ENCODE measurements at places on chromosomes 6 and 20.
A peak's percentile ranks its signal among the peaks of the same experiment; 100 is the strongest.

- no peak for DNase-seq
These were observed 50.0 kb downstream of the IL20RA start for GRCh38 chr6:136994782-136995181.

GRCh38 chr6:86331919-86332318, 605.4 kb upstream of the HTR1E start:
- no peak for DNase-seq

DNA sequence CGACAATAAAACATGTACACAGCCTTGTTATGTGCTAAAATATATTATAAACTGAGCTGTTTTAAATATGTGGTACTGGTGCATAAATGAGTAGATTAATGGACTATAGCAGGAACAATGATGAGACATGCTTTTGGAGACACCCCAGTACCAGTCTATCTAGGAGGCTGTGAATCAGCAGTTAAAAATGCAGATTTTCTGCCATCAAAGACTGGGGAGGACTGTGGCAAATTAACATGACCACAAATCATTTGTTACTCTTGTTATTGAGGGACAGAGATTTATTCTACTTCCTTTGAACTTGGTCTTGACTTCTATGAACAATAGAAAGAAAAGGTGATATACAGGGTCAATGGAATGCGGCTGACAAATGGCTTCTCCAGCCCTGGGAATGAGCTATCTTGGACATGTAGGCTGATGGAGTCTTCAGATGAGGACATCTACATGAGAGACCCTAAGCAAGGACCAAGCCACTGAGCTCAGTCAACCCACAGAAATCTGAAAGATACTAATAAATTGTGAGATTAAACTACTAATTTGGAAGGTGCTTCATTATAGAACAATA, 551.7 kb upstream of the GJE1 start:
- peak; percentile 42 for DNase-seq

GRCh38 chr20:46336735-46337134, 28.4 kb upstream of the CDH22 start:
- DNase-seq, result no peak

DNA sequence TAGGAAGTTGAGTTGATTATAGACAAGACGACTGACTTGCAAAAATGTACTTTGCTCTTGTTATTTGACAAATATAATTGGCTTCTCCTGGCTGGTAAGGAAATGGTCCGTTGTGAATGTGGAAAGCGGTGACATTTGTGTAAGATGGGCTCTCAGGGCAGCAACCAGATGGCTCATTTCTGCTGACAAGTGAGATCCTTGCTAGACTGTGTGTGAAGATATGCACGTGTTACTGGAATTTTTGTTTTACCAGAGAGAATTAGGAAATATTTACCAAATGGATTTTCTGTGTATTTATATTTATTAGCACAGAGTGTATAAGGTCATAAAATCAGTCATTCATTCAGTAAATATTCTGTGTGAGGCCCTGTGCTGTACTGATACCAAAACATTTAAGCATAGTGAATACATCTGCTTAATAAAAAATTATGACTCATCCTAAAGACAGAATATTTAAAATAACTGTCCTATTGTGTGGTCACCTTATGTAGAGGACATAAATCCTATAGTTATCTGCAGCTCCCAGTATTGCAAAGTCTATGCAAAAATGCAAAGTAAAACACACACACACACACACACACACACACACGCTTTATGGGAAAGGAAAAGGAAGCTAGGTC, 109.9 kb upstream of the ASF1A start:
- DNase-seq, result no peak

GRCh38 chr6:14089224-14089623, 28.3 kb upstream of the CD83 start:
- DNase-seq, result no peak

GRCh38 chr6:34523441-34524206, 32.5 kb downstream of the SPDEF start:
- DNase-seq, result no peak

DNA sequence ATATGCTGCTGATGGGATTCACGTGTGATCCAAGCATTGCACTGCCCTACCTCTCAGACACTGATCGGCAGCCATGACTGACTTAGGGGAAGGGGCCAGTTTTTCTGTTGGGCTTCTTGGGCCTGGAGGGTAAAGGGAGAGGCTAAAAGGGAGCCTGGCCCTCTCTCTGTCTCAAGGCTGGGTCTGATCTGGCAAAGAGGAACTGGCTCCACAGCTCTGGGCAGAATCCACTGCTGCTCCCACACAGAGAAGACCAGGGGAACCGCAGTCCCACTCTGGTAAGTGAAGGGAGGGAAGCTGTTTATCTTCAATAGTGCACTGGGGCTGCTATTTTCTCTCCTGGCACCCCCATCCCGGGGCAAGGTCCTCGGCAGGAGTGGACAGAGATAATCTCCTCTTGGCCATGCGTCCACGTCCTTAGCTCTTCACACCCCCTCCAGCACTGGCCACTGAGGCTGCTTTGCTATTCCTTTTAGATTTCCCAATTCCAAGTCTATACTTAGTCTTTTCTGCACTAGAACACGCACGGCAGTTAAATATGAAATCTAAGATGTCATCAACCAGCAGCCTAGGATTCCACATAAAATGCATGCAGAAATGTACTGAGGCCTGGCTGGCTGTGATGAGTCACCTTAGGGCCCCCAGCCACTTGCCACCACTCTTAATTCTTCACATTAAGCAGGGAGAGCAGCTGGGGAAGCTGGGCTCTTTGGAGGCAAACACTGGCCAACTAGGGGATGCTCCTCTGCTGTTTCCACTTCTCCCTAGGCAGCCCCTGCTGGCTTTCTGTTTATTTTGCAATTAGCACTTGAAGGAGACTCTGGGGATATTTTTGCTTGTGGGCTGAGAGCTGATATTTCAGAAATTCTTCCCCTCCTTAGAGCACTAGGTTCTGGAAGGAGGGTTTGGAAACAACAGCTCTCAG, 87.8 kb upstream of the ARMC2 start:
- DNase-seq, result no peak

DNA sequence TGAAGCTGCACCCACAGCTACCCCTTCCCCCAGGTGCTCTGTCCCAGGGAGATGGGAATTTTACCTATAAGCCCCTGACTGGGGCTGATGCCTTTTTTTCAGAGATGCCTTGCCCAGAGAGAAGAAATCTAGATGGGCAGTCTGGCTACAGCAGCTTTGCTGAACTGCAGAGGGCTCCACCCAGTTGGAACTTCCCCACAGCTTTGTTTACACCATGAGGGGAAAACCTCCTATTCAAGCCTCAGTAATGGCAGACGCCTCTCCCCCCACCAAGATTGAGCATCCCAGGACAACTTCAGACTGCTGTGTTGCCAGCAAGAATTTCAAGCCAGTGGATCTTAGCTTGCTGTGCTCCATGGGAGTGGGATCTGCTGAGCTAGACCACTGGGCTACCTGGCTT, 122.6 kb upstream of the MOCS1 start:
- DNase-seq, result no peak

- no peak for DNase-seq
These were observed 4.8 kb downstream of the CDC25B start for GRCh38 chr20:3800878-3801260.

- DNase-seq, result no peak
These were observed at the start of gene FGD2 for GRCh38 chr6:37005061-37005810. Gene FGD2, plus strand, starts transcription at chr6:37005655. Its CDS starts 163 bp downstream, at chr6:37005818.

- DNase-seq, result no peak
These were observed 688.4 kb downstream of the HTR1B start for GRCh38 chr6:76774781-76775384.

GRCh38 chr6:120211955-120212792, 862.6 kb upstream of the MAN1A1 start:
- DNase-seq, result no peak

- DNase-seq, result peak; percentile 39
These were observed 827 bp downstream of the E2F3 start for GRCh38 chr6:20402342-20403069.

DNA sequence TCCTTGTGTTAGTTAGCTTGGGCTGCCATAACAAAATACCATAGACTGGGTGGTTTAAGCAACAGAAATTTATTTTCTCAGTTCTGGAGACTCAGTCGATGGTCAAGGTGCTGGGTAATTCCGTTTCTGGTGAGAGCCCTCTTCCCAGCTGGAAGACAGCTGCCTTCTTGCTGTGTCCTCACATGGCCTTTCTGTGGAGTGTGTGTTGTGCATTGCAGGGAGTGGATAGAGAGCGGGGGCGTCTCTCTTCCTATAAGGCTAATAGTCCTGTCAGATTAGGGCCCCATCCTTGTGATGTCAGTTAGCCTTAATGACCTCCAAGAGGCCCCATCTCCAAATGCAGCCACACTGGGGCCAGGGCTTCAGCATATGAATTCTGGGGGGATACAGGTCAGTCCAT, 19.2 kb downstream of the CHMP4B start:
- DNase-seq, result no peak

DNA sequence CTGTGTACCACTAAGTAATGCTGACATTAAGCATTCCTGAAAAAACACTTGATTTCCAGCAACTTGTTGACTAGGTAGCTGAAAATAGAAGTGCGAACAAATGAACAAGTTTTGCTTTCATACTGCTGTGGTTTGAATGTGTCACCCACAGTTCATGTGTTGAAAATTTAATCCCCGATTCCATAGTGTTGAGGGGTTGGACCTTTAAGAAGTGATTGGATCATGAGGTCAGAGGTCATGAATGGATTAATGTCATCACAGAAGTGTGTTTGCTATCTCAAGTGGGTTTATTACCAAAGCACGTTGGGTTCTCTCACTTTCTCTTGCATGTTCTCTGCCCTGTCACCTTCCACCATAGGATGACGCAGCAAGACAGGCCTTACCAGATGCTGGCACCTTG, 568.5 kb downstream of the UTRN start:
- DNase-seq, result no peak

DNA sequence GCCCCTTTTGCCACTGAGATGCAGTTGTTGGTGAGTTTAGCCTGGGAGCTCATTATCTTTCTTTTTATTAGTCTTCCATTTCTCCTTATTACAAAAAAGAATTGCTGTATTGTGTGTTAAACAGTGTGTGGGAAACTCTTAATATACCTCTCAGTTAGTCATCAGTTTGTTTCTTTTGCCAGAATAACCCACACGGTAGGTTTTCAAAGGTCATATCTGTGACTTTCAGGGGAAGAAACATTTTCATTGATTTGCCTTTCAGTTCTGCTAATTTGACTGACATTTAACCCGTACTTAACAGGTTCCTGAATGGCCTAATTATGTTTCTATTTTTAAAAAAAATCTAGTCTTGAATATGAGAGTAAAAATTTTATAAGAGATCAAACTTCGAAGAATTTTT, 145.3 kb downstream of the KHDC1L start:
- no peak for DNase-seq

DNA sequence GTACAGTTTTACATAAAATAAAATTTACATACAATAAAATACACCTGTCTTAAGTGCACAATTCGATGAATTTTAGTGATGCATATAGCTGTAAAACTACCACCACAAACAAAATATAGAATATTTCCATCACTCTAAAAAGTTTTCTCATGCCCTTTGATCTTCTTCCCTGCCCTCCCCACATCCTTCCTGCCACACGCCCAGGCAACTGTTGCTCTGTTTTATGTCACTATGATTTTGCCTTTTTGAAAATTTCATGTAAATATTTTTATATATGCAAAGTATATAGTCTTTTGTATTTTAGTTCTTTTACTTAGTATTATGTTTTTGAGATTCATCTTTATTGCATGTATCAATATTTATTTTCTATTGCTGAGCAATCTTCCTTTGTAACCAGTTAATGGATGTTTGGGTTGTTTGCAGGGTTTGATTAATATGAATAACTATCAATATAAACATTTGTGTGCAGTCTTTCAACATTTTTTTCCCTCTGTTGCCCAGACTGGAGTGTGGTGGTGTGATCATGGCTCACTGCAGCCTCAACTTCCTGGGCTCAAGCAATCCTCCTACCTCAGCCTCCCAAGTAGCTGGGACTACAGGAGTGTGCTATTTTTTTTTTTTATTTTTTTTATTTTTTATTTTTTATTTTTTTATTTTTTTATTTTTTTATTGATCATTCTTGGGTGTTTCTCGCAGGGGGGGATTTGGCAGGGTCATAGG, 23.8 kb upstream of the SAMHD1 start:
- DNase-seq, result no peak

- no peak for DNase-seq
These were observed 766 bp upstream of the TBC1D22B start for GRCh38 chr6:37256692-37257319.

- no peak for DNase-seq
These were observed 701 bp downstream of the RFX6 start for GRCh38 chr6:116877743-116878142.

- no peak for DNase-seq
These were observed 115.9 kb downstream of the OTOR start for GRCh38 chr20:16864069-16864468.

GRCh38 chr6:126020305-126021050, 34.1 kb downstream of the TRMT11 start:
- no peak for DNase-seq

DNA sequence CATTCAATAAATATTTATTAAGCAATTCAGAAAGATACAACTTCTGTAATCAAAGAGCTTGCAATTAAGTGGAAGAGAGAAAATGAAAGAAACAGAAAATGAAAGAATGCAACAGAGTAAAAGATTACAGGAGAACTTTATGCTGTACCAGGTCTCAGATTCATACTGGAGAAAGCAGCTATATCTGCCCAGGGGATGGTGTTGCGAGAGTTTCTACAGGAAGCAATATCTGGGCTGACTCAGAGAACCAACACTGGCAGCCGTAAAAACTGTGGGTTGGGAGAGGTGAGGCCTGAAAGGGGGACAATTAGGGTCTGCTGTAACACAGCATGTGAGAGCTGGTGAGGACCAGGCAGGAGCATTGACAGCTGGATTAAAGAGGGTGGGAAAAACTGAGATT, 256.7 kb upstream of the TCF21 start:
- DNase-seq, result no peak

GRCh38 chr20:24097506-24098245, 109.1 kb upstream of the GGTLC1 start:
- no peak for DNase-seq

GRCh38 chr6:80028589-80028988, 24.1 kb downstream of the TTK start:
- DNase-seq, result no peak

- peak; percentile 20 for DNase-seq
These were observed 2.1 kb downstream of the SALL4 start for GRCh38 chr20:51800060-51800871.

- no peak for DNase-seq
These were observed 497.7 kb upstream of the MARCKS start for GRCh38 chr6:113359155-113360140.
